Stimulated activated CD8-positive, alpha-beta memory T cell treated with anti-CD3 and anti-CD28 coated beads, Interleukin-15, amount 100 ng/mL, for 4 hours (primary cell): ENCODE measurements at places on chromosomes 6 and 20.

GRCh38 chr20:43925215-43925614 lies 10.6 kb downstream of the TOX2 start:
- DNase-seq, result peak; percentile 71

DNA sequence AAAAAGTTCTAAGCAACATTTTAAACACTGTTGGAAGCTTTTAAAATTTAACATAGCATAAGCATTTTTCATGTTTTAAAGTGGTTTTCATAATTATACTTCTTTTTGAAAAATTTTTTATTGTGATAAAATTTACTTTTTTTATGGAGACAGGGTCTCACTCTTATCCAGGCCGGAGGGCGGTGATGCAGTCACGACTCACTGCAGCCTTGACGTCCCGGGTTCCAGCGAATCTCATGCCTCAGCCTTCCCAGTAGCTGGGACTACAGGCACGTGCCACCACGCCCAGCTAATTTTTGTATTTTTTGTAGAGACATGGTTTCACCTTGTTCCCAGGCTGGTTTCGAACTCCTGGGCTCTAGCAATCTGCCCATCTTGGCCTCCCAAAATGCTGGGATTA lies 46.1 kb upstream of the TULP4 start:
- no peak for DNase-seq

DNA sequence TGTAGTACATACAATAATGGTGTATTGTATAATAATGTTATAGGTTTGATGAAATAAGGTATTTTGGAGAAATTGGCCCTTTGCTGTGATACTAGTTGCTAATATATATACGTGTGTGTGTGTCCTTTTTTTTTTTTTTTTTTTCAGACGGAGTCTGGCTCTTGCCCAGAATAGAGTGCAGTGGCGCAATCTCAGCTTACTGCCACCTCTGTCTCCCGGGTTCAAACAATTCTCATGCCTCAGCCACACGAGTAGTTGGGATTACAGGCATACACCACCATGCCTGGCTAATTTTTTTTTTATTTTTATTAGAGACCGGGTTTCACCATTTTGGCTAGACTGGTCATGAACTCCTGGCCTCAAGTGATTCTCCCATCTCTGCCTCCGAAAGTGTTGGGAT lies 23.3 kb downstream of the SENP6 start:
- no peak for DNase-seq

GRCh38 chr6:91198588-91199255 lies 611.9 kb upstream of the MAP3K7 start:
- DNase-seq, result no peak

- no peak for DNase-seq
These were observed 8.0 kb upstream of the UQCC2 start for GRCh38 chr6:33719326-33719987.

DNA sequence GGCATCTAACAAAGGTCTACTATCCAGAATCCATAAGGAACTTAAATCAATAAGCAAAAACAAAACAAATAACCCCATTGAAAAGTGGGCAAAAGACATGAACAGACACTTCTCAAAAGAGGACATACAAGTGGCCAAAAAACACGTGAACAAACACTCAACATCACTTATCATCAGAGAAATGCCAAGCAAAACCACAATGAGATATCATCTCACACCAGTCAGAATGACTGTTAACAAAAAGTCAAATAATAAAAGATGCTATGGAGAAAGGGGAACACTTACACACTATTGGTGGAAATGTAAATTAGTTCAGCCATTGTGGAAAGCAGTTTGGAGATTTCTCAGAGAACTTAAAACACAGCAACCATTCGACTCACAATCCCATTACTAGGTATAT lies 19.4 kb upstream of the VNN1 start:
- no peak for DNase-seq

DNA sequence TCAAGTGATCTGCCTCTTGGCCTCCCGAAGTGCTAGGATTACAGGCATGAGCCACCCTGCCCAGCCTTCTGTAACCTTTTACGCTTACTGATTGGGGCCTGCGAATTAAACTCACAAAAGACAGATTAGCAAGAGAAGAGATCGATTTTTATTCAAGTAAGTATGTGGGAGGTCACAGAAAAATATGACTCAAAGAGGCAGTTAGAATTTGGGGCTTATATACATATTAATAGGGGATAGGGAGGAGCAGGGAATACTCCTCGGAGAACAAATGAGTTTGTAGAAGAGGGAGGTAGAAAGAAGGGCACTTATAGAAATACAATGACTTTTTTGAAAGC lies 78.9 kb downstream of the CD24 start:
- no peak for DNase-seq

DNA sequence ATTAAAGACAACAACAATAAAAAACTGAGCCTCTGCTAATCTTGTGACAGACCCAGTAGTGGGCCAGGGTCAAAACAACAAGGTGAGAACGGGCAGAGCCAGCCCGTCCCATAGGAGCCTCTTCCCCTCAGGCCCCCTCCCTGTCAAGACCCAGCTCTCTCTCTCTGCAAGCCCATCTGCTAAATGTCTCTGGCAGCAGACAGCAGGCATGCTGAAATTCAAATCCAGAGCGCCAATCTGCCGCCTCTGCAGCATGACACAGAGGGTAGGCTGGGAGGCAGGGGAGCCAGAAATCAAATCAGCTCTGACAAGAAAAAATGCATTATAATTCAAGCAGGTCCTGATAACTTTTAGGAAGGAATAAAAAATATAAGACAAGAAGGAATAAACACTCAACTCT lies 26.3 kb downstream of the METTL24 start:
- DNase-seq, result no peak
